ENCODE measurements at places on chromosomes 5 and 9.
A peak's percentile ranks its signal among the peaks of the same experiment; 100 is the strongest.

GRCh38 chr5:95403996-95404395 lies 12.8 kb downstream of the FAM81B start:
- no peak for DNase-seq

GRCh38 chr5:157280927-157281326 lies 15.0 kb downstream of the CYFIP2 start:
- no peak for DNase-seq

GRCh38 chr9:109498195-109499092 lies at the start of gene PTPN3:
Gene PTPN3 (minus strand): TSS chr9:109498307. CDS start chr9:109463434, 34,873 bp downstream.
- no peak for DNase-seq

DNA sequence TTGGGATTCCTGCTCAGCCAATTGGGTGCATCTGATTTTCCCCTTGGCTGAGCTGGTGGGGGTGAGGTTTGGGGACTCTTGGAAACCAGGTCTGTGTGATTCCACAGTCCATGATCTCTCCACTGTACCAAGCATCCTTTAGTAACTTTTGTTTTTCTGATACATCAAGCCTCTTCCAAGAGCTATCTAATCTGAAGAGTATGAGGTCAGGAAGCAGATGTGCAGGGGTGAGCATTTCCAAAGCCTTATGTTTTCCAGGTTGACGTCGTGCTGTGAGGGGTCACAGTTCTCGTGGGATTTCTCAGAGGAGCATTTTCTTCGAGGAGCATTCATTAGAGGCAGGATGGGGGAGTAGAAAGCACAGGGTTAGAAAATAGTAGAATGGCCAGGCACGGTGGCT lies 95.3 kb downstream of the KLF4 start:
- DNase-seq, result no peak

- no peak for DNase-seq
Observed at GRCh38 chr5:164224772-164225171, 719.4 kb downstream of the MAT2B start.

- no peak for DNase-seq
Observed at GRCh38 chr5:15752663-15753285, 252.8 kb downstream of the FBXL7 start.

- DNase-seq, result no peak
Observed at GRCh38 chr5:128334010-128334716, 203.9 kb downstream of the FBN2 start.

DNA sequence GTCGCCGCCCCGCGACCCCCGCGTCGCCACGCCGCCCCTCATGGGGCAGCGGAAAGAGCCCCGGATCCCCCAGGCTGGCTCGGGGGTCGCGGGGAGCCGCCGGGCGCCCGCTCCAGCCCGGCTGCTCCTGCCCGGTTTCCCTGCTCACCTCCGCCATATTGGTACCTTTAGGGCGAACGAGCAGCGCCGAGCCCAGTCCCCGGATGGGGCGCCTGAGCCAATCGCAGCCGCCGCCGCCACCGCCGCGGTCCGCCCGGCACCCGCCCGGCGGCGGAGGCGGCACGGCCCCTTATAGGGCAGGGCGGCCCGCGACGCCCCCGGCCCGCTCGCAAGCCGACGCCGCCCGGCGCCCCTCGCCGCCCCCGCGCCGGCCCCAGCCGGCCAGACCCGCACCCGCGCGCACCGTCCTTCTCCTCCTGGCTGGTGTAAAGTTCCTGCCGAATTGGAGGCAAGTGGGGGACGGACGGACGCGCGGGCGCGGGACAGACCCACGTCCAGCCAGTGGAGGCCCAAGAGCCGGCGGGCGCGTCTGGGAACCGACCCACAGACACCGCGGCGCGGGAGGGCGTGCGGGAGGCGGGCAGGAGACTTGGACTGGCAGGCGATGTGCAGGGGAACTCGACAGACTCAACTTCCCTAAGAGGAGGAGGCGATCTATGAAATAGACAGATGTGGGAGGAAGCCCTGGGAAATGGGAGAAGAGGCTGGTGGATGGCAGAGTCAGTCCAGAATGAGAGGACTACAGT lies at the start of gene MIER3:
Gene MIER3 (minus strand): TSS at position 178 of the 746 bp plus-strand sequence. CDS start 21 bp downstream, at position 157.
- peak; percentile 88 for DNase-seq

GRCh38 chr5:96329289-96329688 lies 103.8 kb downstream of the PCSK1 start:
- no peak for DNase-seq

DNA sequence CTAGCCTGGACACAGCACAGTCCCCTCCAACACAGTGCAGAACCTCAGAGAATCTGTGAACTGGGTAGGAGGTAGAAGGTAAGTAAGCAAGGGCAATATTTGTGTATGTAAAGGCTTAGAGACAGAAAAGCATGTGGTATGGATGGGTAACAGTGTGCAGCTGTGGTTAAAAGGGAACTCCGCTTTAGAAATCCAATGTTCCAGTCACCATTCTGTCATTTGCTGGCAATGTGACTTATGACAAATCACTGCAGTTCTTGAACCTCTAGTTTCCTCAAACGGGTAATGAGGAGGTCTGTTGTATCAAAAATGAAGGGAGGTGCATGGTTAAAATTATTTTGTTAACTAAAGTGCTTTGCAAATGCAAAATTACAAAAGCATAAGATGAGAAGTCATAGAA lies 125.5 kb upstream of the IFNE start:
- no peak for DNase-seq

- no peak for DNase-seq
Observed at GRCh38 chr5:174424219-174425053, 299.9 kb upstream of the MSX2 start.

- no peak for DNase-seq
Observed at GRCh38 chr9:133429214-133429613, 7.0 kb downstream of the ADAMTS13 start.

DNA sequence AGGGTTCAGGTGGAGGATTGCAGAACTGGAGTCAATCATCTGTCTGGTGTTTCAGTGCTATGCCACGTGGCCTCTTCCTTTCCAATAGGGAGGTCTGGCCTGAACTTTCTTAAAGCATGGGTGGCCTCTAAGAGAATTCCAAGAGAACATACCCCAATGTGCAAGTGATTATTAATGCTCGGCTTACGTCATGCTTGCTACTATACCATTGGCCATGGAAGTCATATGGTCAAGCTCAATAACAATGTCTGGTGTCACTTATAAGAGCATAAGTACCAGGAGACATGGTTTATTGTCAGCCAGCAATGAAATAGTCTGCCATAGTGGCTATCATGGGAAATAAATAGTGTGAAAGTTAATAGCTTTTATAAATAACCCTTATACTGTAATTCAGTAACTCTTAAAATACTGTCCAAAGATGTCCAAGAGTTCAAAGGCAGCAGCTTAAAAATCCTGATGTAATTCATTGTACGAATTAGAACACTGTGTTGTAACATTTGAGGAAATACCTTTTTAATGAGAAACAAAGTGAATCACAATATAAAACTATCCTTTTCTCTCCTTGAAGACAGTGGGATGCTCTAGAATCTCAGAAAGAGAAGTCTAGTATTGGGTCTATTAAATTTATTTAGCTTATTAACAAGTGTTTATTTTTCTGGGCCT lies 355.4 kb upstream of the PRR16 start:
- DNase-seq, result no peak

DNA sequence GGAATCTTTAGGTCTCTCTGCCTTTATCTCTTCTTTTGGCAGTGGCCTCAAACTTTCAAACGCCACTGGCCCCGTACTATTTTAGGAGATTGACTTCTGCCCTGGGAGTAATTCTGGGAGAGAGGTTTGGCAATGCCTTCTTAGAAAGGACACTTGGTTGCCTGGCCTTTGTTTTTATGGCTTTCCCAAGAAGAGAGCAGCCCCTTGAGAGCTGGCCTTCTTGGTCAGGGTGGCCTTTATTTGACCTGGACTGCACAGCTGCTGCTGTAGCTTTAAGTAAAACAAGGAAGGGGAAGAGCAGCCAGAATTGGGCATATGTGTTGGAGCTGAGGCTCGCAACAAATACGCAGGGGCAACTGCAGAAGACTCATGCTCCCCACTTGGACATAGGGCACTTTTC lies 60.8 kb downstream of the PTPN3 start:
- DNase-seq, result no peak

DNA sequence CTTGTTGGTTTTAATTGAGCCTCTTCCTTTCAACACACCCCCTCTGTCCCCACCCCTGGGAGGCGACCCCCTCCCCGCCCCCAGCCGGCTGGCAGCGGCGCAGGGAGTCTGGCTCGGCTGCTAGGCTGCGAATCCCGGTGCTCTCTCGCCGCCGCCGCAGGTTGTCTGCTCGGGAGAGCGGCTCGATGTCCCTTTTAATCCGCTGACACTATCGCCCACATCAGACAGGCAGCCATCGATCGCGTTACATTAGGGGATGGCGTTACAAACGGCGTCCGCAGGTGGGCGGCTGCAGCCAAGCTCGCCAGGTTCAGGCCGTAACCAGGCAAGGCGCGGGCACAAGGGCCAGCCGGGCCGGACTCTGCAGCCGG lies 1.3 kb downstream of the NR2F1-AS1 start:
- no peak for DNase-seq

DNA sequence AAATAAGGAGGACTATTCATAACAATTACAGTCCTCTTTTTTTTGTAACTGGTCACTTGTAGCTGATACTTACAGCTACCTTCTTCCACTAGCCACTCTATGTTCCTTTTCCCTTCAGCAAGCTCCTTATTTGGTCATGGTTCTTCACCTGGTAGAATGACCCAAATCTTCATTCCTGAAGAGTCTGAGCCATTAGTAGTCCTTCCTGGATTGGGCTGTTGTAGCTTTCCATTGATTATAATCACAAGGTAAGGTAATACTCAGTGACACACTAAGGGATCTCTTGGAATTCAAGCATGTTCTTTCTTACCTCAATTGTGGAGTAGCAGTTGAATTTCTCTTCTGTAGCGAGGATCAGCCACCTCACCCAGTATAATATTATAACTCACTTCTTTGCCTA lies 25.5 kb upstream of the ITGA2 start:
- DNase-seq, result no peak

DNA sequence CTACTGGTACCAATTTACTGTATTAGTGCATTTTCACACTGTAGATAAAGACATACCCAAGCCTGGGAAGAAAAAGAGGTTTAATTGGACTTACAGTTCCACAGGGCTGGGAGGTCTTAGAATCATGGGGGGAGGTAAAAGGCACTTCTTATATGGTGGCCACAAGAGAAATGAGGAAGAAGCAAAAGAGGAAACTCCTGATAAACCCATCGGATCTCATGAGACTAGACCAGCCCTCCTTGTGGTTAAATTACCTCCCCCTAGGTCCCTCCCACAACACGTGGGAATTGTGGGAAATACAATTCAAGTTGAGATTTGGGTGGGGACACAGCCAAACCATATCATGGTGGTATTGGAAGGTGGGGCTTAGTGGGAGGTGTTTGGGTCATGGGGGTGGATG lies 56.5 kb upstream of the SPDL1 start:
- no peak for DNase-seq

- no peak for DNase-seq
Observed at GRCh38 chr9:3014178-3014577, 170.3 kb upstream of the PUM3 start.

GRCh38 chr5:146082798-146083197 lies 22.6 kb downstream of the PLAC8L1 start:
- no peak for DNase-seq

GRCh38 chr9:110440796-110441195 lies 103.1 kb upstream of the TXNDC8 start:
- no peak for DNase-seq

GRCh38 chr5:78547731-78548615 lies 100.6 kb downstream of the LHFPL2 start:
- DNase-seq, result no peak

Data from activated T-cell treated with anti-CD3 and anti-CD28 coated beads, Interleukin-2, amount 50 U/mL, for 72 hours (primary cell).